ENCODE measurements at places on chromosomes 2 and 18.

GRCh38 chr2:64177315-64177714 lies 33.1 kb upstream of the PELI1 start:
- no peak for DNase-seq

DNA sequence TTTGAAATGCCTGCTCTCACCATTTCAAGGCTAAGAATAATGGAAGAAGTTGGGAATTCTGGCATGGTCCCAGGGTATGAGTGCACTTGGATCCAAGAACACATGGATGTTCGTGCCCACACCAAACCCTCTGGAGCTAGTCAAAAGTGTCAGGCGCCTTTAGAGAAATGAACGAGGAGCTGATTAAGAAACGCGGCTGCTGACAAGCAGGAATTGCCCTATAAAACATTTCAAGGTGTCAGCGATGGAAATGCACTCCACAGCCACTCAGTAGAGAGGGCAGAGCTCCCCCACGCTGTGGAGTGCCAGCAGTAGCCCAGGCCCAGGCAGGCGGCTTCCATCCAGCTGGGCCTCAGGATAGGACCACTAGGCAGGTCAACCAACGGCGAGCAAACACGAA lies 213.7 kb downstream of the TTC32 start:
- no peak for DNase-seq

DNA sequence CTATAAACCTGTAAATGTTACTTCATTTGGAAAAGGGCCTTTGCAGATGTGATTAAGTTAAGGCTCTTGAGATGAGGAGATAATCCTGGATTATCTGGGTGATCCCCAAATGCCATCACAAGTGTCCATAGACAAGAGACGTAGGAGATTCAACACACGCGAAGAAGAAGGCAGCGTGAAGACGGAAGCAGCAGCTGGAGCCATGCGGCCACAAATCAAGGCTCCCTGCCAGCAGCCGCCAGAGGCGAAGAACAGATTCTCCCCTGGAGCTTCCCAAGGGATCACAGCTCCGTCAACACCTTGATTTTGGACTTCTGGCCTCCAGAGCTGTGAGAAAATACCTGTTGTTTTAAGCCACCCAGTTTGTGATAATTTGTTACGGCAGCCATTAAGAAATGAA lies 11.0 kb upstream of the VAPA start:
- no peak for DNase-seq

GRCh38 chr18:46672062-46672970 lies 15.3 kb upstream of the LOXHD1 start:
- DNase-seq, result no peak

- no peak for DNase-seq
Measured at GRCh38 chr18:41967680-41968079, 12.6 kb downstream of the PIK3C3 start.

DNA sequence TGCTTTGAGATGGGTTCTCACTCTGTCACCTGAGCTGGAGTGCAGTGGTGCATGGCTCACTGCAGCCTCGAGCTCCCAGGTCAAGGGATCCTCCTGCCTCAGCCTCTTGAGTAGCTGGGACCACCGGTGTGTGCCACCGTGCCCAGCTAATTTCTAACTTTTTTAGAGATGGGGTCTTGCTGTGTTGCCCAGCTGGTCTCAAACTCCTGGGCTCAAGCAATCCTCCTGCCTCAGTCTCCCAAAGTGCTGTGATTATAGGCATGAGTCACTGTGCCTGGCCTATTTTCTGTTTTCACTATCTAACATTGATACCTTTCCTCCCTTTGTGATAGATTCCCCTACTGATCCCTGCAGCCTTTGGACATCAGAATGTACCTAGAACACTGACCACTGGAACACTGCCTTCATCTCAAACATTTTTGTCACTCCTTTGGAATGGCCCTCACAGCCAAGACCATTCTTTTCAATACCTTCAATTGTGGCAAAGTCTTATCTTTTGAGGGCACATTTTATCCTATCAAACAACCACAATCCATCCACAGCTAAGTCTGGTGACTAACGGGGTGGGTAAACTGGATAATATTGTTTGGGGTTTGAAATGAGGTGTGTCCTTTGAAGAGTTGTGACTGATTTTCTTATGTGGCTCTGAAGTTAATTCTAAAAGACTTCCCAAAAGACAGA lies 43.7 kb downstream of the EPAS1 start:
- DNase-seq, result no peak

DNA sequence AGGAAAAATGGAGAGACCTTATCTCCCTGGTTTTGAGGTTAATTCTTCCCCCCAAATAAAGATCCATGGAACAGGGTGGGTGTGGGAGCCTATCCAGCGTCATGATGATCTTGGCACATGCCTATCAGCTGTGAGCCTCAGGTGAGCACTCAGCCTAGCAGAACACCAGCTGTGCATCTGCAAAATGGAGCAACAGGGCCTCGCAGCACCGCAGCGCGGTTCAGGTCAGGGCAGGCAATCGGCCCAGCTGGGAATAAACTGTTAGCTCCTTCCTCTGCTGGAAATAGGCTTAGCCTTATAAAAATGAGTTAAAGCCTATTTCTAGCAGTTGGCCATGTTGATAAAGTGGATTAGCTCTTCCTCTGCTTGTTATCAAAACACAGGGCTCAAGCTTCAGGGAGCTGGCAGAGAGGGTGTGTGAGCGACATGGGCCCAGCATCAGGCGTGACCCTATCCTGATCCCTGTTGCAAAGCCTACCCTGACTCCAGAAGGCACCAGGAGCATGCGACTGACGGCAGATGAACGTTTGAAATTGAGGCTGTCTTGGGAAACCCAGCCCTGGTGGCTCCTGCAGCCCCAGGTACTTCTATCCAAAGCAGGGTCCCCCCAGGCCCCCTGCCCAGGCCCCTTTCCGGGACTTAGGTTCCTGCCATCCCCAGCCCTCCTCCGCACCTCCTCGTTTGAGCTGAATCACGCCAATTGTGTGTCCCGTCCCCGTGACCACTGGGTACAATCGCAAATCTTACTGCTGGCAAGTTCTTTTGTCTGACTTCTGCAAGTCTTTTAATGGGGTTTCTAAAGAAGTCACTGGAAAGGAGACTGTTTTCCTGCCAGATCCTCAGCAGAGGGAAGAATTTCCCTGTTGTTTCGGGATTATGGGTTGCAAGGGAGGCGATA lies 35.4 kb downstream of the ARHGEF4 start:
- no peak for DNase-seq

- DNase-seq, result peak; percentile 12
Measured at GRCh38 chr18:59787998-59788790, 91.0 kb upstream of the CCBE1 start.

Data from epithelial cell of prostate (primary cell).